ENCODE measurements at places on chromosomes 2 and 18.

GRCh38 chr2:158688721-158689120 is 106.4 kb upstream of the DAPL1 start:
- DNase-seq = no peak

GRCh38 chr2:207240649-207241048 is 74.9 kb upstream of the KLF7 start:
- DNase-seq = no peak

- DNase-seq = no peak
Observed at GRCh38 chr18:76953583-76954233, 131.4 kb downstream of the ZNF236 start.

- DNase-seq = no peak
Observed at GRCh38 chr2:178874529-178875240, 67.5 kb upstream of the TTN start.

- DNase-seq = no peak
Observed at GRCh38 chr18:66603941-66604627, at the start of gene CDH19. CDH19 (minus strand) TSS chr18:66604090; CDS start chr18:66572204, 31,886 bp downstream.

DNA sequence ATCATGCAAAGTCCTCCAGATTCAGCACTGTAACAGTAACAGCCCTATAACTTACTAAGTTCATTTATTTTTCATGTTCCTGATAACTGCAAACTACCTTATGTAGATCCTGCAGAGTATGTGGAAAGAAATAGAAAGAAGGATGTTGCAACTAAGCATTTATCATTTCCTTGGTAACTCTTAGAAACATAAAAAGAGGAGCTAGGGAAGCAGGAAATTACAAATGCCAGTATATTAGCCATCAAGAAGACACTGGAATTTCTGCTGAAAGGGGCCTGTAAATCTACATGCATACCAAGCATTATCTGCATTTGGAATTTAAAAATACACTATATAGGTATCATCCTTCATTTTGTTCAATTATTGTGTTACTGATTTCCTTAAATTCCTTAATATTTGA is 66.8 kb downstream of the PDE11A start:
- no peak for DNase-seq

DNA sequence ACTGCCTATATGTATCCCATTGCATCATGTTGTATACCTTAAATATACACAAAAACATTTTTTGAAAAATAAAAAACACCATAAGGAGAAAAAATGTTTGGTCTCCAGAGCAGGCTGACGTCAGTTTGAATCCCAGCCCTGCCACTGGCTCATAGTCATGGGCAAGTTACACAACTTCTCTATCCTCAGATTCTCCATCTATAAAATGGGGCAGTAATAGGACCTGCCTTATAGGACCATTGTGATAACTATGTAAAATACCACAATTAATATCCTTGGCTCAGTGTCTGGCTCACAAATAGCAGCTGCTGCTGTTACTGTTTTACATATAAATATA is 135.6 kb downstream of the SMAD7 start:
- DNase-seq = no peak

DNA sequence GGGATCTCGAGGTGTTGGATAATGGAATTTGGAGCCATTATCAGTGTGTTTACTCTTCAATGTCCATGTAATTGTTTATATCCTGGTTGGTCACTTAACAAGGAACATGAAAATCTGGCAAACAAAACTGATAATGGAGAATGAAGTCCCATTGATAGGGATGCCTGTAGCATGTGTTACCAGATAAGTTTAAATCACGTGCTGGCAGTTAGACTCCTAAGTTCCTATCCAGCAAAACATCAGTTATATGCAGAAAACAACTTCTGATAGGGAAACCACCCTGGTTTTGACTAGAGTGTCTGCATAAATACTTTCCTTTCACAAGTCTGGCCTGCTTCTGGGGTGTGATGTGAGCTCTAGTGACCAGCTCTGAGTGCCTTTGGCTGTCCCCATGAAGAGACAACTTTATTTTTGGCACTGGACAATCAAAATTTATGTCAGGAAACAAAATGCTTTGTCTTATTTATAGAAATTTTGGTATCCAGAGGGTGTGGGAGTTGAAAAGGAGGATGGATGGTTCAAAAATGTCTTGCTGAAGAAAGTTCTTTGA is 82.0 kb downstream of the FHOD3 start:
- no peak for DNase-seq

- DNase-seq = no peak
Observed at GRCh38 chr2:104880076-104880475, 26.2 kb downstream of the POU3F3 start.

GRCh38 chr18:44859751-44860439 is 179.2 kb downstream of the SETBP1 start:
- no peak for DNase-seq

GRCh38 chr18:24432618-24433017 is 6.1 kb downstream of the IMPACT start:
- DNase-seq = no peak

DNA sequence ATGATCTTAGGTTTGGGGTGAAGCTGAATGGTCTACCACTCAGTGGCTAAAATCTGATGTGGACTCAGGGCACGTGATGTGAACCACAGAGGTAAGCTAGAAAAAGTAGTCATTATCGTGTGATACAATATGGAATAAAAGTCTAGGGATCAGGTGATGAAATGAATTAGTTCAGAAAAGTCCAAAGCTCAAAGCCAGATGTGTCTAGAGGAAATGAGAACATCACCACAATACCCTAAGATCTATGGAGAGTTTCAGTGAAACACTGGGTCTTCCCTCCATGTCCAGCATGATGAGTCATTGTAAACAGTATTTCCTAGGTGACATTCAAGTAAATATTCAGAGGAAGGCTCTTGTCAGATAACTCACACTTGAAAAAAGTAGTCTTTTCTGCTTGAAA is 1257.4 kb upstream of the ZEB2 start:
- DNase-seq = no peak

DNA sequence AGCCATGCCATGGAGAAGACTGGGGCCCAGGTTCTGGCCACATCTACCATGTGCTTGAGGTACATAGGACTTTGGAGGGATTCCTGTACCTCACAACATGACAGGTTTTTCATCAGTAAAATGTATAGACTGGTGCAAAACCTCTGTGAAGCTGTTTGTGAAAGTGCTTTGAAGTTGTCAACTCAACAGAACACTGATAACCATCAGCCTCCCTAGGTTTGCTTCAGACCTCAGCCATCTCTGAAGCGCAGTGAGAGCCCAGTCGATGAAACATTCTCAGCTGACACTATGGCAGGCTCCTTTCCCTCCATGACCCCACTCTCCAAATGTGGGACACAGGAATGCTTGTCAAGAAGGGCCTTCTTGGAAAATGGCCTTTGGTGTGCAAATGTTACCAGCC is 38.6 kb downstream of the STK25 start:
- no peak for DNase-seq

GRCh38 chr2:239365782-239366435 is 34.9 kb downstream of the HDAC4 start:
- DNase-seq = peak; percentile 33

- peak; percentile 3 for DNase-seq
Observed at GRCh38 chr2:95001701-95002100, 23.8 kb upstream of the MAL start.

DNA sequence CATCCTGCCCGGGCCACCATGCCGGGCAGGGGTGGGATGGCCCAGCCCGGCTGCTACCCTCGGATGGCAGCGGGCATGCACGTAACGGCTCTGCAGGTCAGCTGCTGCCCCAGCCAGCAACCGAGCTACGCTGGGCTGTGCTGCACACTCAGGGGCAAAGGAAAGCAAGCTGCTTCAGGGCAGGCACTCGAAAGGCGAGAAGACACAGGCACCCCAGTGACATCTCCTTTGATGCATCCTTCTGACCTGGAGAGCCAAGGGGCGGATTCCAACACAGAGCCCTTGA is 8.8 kb downstream of the HDAC4 start:
- DNase-seq = no peak

DNA sequence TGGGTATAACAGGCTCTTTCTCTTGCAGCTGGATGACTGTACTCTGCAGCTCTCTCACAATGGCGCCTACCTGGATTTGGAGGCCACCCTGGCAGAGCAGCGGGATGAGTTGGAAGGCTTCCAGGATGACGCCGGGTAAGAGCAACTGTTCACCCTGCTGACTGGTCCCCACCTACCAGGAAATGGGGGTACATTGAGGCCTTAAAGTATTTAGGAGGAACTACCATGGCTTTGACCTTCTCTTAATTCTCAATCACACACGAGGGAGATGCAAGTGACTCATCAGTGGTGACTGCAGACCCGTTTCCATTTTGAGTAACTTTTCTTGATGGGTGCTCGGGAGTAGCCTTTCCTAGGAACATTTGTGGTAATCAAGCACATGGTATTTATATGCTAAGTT is 58.0 kb downstream of the FHOD3 start:
- DNase-seq = no peak

DNA sequence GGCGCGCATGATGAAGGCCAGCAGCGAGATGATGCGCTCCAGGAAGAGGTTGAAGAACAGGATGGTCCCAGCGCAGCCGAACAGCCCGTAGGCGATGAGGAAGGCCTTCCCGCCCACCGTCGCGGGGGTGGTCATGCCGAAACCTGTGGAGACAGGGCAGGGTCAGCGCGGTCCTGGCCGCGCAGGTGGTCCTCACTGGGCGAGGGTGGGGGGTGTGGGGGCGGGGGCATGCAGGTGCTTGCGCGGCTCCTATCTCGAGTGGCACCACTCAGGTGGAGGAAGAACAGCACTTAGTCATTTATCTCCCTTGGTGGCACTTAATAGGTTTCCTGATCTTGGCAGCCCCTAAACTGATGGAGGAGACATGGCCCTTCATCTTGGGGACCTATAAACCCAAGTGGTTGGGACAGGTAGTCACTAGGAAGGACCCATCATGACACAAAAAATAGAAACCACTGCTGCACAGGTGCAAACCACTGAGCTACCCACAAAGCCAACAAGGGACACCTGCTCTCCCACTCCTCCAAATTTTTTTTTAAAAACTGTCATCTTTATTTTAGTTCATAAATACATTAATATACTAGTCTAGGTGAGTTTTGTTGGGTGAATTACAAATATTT is 118.8 kb downstream of the MSH2 start:
- no peak for DNase-seq

GRCh38 chr2:208542465-208543041 is 136.0 kb downstream of the PTH2R start:
- no peak for DNase-seq

DNA sequence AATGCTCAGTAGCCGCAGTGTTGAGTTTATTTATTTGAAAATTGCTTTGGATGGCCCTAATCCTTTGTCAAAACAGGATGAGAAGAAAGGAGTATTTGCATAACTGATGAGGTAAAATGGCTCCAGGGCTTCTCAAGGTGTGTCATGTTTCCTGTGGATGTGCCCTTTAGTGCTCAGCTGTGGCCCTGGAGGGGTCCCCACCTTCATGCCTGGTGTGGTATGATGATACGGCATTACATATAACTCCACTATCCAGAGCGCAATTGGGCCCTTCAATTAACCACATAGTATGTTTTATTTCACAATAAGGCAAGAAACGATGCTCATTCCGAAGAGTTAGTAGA is 39.8 kb upstream of the TMEM178A start:
- DNase-seq = no peak

- no peak for DNase-seq
Observed at GRCh38 chr2:75276093-75277029, 77.0 kb upstream of the TACR1 start.

DNA sequence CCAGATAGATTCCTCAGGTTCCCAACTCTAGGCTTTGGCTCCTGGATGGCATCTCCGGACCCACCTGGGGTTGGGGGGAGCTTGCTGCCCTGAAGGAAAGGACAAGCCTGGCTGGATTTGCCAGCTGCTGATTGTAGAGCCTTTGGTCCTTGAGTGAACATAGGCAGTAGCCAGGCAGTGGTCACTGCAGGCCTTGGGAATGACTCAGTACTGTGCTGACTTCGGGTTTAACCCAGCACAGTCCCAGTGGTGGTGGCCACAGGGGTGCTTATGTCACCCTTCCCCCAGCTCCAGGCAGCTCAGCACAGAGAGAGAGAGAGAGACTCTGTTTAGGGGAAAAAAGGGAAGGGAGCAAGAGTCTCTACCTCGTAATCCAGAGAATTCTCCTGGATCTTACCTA is 27.7 kb upstream of the ACTR2 start:
- no peak for DNase-seq

DNA sequence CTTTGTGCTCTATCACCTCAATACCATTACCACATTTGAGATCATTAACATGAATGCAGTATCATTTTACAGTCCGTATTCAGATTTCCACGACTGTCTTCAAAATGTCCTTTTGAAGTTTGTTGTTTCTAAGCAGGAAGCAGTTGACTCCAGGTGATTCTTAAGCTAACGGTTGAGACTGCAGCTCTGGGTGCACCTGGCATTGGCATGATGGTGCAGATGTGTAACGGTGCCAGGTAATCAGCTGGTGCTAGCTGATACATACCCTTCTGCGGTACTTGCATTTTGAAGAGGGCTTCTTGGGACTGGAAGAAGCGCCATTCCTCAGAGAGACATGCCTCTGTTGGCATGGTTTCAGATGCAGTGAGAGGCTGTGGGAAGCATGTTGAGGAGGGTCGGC is 19.5 kb downstream of the SIGLEC15 start:
- DNase-seq = no peak

- no peak for DNase-seq
Observed at GRCh38 chr2:45068571-45069140, 59.4 kb upstream of the SIX2 start.

GRCh38 chr18:49510393-49511115 is 23.5 kb upstream of the C18orf32 start:
- DNase-seq = no peak

DNA sequence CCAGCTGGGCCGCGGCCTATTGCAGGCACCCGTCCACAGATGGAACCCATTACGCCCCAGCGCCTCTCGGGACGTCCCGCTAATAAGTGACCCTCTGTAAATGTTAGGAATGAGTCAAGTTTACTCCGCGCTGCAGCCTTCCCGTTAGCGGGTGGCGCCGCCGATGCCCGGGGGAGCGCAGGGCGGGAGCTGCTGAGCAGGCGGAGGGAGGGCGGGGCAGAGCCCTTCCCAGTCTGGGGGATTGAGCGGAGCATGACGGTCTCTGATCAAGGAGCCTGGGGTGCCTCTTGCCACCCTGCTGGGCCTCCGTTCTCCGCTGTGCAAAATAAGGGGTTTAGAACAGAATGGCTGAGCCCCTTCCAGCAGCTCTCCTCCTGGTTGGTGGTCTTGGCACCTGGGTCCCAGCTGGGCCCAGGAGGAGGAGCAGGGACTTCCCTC is 10.5 kb downstream of the CROCC2 start:
- DNase-seq = peak; percentile 75

GRCh38 chr2:236936446-236936940 is 149.2 kb upstream of the COPS8 start:
- no peak for DNase-seq

- no peak for DNase-seq
Observed at GRCh38 chr2:57296795-57297517, 749.6 kb upstream of the VRK2 start.

DNA sequence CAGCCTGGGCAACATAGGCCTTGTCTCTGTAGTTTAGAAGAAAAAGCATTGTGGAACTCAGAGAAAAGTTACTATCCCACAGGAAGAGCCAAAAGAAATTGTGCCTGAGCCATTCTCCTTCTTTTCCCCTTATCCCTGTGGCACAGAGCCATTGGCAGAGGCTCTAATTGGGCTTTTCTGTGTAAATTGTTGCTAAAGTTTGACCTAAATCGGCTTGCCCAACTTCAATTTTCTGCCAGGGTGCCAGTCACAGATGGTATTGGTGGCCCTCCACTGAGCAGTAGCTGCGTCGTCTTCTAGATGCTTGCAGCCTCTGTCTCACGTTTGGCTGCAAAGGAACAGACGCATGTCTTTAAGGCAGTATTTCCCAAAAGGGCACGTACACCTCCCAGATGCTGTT is 30.3 kb downstream of the ZNF532 start:
- no peak for DNase-seq

GRCh38 chr2:40242315-40242714 is 209.6 kb downstream of the SLC8A1 start:
- no peak for DNase-seq

GRCh38 chr2:64808754-64809153 is 155.0 kb upstream of the SERTAD2 start:
- DNase-seq = no peak

Measured in cardiac septum (tissue), 1 donor.